GF-D8 (cell line): ENCODE measurements at places on chromosomes 4 and X.

- no peak for DNase-seq
Observed at GRCh38 chrX:3516051-3516541, 169.6 kb upstream of the MXRA5 start.

DNA sequence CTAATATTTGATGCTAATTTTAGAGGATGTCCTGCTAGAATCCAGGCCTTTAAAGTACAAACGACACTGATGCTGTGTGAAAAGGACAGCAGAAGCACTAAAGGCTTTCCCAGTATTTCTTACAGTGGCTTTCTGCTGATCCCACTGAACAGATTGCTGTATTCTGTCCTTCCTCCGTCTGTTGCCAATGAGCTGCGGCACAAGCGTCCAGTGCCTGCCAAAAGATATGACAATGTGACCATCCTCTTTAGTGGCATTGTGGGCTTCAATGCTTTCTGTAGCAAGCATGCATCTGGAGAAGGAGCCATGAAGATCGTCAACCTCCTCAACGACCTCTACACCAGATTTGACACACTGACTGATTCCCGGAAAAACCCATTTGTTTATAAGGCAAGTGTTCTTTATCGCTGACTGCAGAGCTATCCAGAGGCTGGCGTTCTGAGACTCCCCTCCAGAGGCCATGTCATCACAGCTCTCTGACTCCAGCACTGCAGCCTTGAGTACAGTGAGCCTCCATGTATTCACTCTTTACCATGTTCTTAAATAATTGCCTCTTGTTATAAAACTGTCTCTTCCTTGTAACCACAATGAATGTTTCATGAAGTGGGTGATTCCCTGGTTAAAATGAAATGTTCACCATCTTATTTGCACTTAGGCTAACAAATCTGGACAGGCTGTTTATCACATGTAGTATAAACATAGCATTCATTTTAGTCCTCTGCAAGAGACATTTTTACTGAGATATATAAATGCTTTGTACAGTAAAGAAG, 43.6 kb downstream of the GUCY1B1 start:
- no peak for DNase-seq

GRCh38 chrX:17098516-17099247, 152.2 kb downstream of the REPS2 start:
- DNase-seq = no peak

DNA sequence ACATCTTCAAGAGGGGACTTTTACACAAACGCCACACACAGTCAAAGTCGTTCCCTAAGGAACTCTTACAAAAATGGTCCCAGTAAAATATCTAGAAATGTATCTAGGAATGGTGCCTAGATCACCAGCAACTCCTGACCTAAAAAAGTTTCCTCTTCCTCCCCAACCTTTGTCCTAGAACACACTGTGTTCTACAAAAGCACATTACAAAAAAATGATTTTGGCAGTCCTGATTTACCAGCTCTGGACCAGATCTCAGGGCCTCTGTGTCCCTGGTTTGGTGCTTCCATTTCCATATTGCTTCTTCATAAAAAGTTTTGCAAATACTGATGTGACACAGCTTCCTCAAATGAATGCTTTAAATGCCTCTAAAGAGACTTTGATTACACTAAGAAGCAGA, 55.0 kb downstream of the LNX1 start:
- DNase-seq = no peak

DNA sequence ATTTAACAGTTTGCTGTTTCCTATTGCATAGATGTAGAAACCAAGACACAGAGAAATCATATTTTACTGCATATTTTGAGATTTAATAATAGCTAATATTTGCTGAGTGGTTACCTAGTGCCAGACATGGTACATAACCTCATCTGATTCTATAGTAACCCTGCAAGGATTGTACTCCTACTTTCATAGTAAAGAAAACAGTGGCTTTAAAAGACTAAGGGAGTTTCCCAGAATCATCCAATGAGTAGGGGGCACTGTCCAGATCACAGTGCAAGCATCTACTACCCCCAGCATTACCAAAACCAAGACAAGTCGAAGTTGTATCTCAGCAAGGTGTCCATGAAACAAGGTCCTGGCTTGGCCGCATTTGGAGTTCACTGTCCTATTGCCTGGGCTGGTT, 224.5 kb upstream of the TENM3 start:
- DNase-seq = no peak

DNA sequence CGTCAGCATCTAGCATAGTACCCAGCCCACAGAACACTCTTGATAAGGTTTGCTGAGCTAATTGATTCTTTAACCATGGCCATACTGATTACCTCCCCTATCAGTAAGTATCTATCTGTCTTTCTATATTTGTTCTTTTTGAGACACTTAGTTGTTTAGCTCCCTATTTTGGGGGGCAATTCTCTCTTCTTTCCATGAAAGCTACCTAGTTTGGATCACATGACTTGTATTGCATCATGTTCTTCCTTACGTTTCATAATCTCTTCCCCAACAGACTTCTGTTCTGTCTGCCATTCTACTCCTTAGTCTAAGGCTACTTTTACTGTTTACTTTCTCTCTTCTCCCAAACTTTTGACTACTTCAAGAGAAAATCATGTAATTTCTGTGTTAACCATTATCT, 39.0 kb downstream of the TBC1D19 start:
- DNase-seq = no peak

DNA sequence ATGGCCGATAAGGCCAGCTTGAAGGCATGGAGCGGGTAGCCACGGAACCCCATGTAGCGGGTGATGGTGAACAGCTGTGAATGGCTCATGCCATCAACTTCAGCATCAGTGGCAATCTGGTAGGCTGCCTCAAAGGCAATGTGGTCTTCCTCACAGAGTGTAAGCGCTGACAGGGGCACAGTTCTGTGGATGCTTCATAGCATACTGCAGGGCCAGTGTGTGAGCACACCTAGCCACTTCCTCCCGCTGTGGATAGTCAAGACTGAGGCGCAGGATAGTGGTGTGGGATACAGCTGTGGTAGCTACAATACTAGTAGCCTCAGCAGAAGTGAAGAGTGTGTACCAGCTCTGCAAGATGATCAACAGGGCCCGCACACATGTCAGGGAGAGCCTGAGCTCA, 40.5 kb downstream of the C4orf33 start:
- DNase-seq = no peak

DNA sequence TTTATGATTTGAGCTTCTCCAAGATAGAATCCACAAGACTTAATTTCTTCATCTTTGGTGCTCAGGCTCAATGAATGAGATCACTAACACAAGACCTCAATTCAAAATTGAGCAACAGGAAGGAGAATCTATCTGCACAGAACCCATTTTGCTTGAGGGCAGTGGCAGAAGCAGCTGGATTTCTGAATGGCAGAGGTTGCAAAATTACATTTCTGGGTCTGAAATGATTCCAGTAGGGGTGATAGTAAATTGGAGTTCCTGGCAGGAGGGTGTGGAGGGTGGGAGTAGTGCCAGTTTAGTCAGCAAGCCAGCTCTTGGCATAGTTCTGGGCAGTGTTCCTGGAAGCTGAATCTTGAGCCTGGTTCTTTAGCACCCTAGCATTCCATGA, 281.1 kb downstream of the SLC7A11 start:
- DNase-seq = no peak

DNA sequence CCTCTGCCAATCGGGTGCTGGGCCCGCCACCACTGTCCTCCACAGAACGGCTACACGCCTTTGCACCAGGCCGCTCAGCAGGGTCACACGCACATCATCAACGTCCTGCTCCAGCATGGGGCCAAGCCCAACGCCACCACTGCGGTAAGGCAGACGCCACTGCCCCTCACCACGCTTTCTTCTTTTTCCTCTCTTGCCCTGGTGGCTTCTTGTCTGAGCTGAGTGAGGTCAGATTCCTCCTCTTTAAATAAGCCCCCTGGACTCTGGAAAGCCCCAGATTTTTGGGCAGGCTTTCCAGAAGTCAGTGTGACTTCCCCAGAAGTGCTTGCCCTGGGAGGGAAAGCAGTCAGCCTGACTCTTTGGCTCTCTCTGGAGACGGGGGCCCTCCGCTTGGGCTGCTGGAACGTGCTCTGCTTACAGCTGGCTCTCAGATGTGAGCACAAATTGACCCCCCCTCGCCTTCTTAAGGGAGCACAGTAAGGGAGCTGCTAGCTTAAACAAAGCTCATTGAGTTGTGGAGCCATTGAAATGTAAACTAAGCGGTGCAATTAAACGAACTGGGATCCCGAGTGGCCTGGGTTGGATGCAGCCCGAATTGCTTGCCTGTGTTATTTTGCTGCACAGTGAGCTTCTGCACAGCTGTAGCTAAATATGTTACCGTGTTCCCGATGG, 243.1 kb downstream of the ANK2 start:
- no peak for DNase-seq

DNA sequence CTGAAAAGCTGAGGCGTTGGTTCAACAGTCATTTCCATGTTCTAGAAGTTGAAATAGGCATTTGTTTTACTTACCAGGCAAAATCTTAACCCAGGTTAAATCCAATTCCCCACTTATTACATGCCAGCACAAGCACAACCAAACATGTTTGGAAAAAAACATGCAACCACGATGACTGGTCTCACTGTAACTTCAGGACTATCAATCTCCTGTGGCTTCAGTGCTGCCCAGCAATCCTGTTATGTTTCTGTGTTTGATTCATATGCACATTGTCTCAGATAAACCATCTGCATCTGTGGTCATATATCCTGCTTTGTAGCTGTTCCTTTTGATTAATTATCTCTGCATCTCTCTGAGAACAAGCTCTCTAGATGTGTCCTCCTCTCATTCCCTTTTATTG, 28.3 kb downstream of the PRDM8 start:
- DNase-seq = no peak

DNA sequence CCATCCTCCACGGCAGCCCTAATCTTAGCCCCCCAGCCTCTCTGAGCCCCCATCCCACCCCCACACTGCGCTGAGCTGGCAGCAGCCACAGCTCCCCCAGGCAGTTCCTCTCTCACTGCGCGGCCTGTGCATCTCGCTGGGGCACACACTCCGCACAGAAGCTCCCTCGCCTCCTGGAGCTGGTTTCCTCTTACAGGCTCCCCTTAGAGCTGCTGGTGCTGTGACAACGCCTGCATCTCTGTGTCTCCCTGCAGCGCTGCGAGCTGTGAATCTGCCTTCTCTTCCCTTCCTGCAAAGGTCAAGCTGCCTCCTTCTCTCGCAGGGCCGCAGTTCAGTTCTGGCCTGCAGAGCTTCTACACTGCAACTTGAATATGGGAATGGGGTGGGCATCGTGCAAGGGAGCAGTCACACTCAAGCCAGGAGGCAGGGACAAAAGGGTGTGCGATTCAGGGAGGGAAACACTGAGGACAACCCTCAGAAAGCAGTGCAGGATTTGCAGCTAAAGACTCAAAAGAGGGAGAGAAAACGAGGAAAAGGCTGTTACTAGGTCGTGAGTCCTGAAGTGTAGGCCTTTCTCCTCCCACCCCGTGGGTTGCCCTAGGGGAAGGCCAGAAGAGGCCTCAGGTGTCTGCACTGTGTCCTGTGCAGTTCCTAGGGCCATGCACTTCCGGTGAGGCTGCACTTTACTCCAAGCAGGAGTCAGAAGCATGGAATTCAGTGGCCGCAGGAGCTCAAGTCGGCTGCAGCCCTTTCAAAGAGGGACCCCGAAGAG, 87.0 kb downstream of the BCOR start:
- DNase-seq = no peak

DNA sequence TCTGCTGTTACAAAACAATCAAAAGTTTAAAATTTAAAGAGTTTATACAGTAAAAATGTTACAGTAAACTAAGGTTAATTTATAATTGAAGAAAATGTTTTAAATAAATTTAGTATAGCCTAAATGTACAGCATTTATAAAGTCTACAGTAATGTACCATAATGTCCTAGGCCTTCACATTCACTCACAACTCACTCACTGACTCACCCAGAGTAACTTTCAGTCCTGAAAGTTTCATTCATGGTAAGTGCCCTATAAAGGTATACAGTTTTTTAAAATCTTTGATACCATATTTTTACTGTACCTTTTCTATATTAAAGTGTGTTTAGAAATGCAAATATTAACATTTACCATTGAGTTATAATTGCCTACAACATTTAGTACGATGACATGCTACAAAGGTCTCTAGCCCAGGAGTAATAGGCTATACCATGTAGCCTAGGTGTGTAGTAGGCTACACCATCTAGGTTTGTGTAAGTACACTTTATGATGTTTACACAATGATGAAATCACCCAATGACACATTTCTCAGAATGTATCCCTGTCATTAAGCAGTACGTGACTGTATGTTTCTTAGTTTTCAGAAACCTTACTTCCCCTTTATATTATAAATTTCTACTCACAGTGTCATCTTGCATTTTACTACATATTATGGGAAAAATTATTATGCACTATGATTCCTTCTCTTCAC, 320.8 kb downstream of the ADAM29 start:
- DNase-seq = no peak

DNA sequence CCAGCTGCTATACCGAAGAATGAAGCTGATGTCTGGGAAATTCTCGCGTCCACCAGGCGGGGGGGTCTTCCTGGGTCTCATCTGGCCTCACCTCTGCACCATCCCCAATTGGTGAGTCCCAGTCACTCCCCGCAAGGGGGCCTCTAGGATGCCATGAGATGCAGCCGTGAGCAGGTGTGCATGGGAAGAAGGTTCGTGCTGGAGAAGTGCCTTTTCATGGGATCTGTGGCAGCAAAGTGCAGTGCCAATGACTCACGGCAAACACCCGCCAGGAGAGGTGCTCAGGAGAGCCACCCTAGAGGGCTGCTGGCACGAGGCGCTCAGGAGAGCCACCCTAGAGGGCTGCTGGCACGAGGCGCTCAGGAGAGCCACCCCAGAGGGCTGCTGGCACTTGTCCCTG, 55.1 kb downstream of the CPZ start:
- DNase-seq = no peak

GRCh38 chr4:73109493-73109892, 40.0 kb upstream of the COX18 start:
- DNase-seq = no peak

DNA sequence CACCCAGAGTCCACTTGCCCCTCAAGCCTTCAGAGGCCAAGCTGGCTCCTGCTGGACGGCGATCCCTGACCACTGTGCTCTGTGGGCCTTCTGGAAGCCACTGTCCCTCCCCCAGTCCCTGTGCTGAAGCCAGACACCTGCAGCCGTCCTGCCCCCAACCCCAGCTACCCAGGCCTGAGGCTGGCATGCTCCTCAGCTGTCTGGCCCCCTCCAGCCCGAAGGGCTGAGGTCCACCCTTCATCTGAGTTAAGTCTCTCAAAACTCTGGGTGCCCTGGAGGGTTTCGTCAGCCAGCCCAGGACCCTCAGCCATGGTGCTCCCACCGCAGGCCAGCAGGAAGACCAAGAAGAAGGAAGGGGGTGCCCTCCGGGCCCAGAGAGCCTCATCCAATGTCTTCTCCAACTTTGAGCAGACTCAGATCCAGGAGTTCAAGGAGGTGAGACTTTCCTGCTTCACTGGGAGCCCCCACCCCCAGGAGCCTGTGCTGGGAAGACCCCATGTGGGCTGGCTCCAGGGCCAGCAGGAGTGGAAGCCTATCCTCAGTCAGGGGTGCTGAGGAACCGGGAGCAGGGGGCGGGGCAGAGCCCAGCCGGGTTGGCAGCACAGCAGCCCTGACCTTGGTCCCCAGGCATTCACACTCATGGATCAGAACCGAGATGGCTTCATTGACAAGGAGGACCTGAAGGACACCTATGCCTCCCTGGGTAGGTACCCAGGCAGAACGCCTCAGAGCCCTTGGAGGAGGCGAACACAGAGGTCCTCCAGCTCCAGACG, 4.2 kb downstream of the MYL5 start:
- DNase-seq = no peak

GRCh38 chr4:148114436-148114835, 327.8 kb downstream of the NR3C2 start:
- DNase-seq = no peak

GRCh38 chr4:55336138-55337034, 9.7 kb upstream of the SRD5A3 start:
- DNase-seq = peak; percentile 43

GRCh38 chrX:13983734-13984133, 46.0 kb downstream of the GEMIN8 start:
- no peak for DNase-seq

- no peak for DNase-seq
Observed at GRCh38 chr4:1628892-1629698, 55.0 kb downstream of the FAM53A start.
